ENCODE measurements at places on chromosomes 7 and 10.

GRCh38 chr10:124736491-124737136 is 7.6 kb downstream of the FAM53B start:
- DNase-seq = no peak

DNA sequence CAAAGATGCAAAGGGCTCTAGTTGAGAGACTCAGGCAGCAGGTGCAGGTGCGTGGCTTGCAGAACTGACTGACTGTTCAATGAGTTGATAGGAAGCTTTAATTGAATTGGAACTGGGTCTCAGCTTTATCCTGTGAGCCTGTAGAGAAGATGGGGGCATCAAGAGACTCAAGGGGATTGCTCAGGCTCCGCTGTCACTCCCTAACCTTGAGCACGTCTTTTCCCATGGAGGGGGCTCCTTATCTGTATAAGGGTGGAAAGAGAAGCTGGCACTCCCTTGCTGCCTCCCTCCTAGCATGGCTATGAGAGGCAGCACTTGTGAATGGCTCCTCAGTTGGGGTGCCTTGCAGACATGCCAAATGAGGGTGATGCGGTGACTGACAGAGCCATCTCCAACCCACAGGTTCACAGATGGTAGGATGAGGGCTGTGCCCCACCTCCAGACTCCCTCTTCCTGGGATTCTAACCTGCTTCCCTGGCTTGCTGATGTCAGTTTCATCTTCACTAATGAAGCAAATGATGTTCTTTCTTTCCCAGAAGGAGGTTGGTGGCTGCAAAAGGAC is 12.4 kb upstream of the PLEKHA1 start:
- no peak for DNase-seq

DNA sequence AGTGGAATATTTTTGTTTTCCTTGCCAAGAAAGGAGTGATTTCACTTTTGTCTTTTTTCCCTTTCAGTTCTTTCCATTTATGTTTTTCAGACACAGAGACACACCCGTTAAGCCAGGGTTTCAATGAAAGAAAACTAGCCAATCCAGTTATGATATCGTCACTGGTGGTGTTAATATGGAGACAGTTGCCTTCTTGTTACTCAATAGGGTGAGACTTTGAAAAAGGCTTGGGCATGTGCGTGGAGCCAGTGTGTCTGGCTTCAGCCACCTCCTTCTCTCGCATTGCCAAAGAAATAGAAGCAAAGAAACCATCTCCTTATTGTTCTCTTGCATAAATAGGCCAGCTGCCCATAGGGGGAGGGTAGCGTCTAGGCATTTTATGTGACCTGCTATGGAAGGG is 84.1 kb upstream of the DLX6 start:
- DNase-seq = no peak

GRCh38 chr7:5397736-5398135 is 25.9 kb downstream of the TNRC18 start:
- no peak for DNase-seq

GRCh38 chr7:130948822-130949221 is 214.8 kb upstream of the KLF14 start:
- DNase-seq = no peak

DNA sequence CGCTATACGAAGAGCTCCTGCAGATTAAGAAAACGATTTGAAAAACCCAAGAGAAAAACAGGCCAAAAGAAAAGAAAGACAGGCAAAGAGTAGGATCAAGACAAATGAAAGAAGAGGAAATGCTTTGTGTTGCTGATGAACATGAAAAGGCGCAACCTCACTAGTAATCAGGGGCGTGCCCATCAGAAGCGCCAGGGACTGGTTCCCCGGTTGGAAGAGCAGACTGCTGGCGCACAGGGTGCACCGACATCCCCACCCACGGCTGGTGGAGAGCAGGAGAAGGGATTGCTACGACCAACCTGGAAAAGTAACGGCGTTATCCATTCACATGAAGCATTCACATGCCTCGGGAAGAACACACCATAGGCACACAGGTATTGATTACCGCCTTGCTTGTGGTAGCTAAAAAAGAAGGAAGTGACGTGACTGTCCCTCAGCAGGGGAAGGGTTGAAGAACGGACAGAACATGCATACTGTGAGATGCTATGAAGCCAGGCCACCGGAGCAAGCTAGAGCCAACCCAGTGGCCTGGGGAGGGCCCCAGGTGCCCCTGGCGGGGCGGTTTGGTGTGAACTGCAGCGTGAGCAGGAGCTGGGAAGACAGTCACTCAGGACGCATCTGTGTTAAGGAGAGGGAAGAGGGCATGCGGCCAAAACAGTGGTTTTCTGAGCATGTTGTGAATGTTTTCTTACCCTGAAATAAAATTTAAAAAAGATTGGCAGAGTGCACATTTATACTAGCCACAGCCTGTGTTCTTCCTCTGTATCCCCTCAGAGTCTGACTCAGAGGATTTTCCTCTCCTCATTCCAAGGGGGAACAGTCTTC is 18.3 kb downstream of the AGAP3 start:
- DNase-seq = no peak

DNA sequence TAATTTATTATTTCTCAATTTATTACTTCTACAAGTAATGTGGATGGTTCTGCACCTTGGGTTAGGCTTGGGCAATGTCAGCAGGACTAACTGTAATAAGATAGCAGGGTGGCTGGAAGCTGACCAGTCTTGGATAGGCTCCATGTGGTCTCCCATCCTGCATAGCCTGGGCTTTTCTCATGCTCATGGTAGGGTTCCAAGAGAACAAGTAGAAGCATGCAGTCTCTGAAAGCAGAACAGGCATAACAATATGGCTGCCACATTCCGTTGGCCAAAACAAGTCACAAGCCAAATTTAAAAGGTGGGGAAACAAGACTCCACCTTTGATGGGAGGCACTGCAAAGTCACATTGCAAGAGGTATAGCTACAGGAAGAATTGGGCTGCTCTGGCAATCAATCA is 98.6 kb upstream of the MDFIC start:
- DNase-seq = no peak

GRCh38 chr10:11091517-11092102 is 73.9 kb downstream of the CELF2 start:
- no peak for DNase-seq

GRCh38 chr7:68699090-68699711 is 899.1 kb upstream of the AUTS2 start:
- DNase-seq = no peak

GRCh38 chr10:96153070-96153469 is 23.0 kb downstream of the ZNF518A start:
- no peak for DNase-seq

GRCh38 chr7:4784799-4785198 is 9.4 kb downstream of the AP5Z1 start:
- no peak for DNase-seq

DNA sequence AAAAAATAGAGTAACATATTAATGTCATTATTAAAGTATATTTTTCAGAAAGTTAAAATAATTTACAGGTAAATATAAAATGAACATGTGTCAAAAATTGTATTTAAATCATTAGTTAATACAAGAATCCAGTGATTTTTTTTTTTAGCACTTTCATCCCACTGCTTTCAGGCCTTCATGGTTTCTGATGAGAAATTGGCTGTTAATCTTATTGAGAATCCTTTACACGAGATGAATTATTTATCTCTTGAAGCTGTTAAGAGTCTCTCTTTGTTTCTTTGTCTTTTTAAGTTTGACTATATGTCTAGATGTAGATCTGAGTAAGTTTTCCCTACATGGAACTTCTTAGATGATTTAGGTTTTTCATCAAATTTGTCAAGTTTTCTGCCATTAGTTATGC is 578.5 kb upstream of the KCND2 start:
- no peak for DNase-seq

DNA sequence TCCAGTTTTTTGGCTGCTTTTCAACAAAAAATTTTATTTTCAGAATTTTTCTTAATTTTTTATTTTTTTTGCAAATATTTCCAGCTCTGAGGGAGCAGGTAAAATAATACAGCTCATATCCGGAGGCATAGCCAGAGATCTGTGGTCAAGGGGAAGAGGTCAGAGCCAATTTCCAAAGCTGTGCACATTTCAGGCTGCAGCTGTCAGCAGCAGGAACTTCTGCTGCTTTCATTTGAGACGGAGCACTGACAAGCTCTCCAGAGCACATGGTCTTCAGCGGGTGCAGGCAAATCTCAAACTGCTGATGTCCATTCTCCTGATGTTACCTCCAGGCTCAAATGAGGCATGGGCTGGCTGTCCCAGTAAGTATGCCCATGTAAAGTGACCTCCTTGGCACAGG is 31.1 kb downstream of the SLC26A4 start:
- DNase-seq = no peak

GRCh38 chr7:2719007-2719406 is 31.0 kb downstream of the AMZ1 start:
- peak; percentile 40 for DNase-seq

- DNase-seq = no peak
Observed at GRCh38 chr10:99850767-99851340, 68.4 kb downstream of the ABCC2 start.

- DNase-seq = peak; percentile 0
Observed at GRCh38 chr10:117830787-117831212, 215.9 kb downstream of the RAB11FIP2 start.

DNA sequence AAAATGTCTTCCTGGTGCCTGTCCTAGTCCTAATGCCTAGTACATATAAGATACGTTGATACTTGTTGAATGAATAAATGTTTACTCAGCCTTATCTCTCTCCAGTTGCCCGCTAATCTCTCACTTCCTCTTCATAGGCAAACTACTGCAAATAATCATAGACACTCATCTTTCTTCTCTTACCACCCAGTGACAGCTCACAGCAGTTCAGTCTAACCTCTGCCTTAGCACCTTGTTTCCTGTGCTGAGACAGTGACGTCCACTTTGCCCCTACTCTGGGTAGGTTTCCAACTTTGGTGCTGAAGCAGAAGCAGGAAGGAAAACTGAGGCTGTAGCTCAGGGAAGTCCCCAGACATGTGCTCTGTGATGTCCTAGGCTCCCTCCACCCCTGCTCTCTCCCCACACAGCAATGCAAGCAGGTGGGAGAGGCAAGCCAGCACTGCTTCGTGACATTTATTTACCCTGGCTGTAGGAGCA is 45.5 kb upstream of the RHOBTB1 start:
- DNase-seq = no peak

DNA sequence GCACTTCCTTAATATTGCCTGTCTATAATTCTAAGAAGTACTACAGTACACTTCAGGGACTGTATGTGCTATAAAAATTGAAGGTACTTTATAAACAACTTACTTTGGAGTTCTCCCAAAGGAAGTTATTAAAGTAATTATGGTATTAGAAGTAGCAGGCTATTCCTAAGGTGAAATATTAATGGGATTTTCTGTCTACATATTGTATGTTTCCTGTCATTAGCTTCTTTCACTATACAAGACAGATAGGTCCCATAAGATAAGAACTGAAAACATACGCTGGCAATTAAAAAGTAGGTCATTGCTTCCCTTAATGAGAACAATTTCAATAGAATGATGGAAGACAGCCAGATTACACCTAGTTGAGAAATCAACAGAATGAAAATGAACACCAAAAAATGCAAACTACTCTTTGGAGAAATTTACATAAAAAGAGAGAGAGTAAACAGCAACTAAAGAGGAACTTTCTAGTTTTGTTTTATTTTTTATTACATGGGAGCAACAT is 147.0 kb downstream of the HBP1 start:
- DNase-seq = no peak

GRCh38 chr7:78333530-78334425 is 535.2 kb downstream of the PHTF2 start:
- no peak for DNase-seq

DNA sequence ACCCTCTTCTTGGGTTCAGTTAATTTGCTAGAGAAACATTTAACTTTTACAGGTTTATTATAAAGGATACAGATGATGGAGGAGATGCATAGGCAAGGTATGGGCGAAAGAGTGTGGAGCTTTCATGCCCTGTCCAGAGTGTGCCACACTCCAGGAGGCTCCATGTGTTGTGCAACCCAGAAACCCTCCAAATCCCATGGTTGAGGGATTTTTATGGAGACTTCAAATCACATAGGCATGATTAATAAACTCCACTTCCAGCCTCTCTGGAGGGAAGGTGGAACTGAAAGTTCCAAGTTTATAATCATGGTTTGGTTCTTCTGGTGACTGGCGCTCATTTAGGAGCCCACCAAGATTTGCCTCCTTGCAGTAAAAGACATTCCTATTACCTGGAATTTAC is 159.9 kb downstream of the PHTF2 start:
- no peak for DNase-seq

DNA sequence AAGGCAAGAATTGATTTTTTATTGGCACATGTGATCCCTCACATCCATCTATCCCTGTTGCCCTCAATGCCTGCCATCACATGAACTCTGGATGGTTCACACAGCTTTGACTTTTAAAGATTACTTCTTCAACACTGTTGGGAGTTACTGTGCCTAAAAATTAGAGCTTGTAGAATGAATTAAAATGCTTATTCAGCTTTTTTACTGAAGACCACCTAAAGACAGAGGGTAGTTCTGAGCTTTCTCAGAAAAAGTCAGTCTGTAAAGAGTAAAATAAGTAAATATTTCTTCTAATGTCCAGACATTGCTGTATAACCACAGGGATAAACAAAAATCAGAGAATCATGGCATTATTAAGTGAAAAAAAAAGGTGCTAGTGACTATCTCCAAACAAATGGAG is 93.3 kb upstream of the CSTF2T start:
- DNase-seq = no peak

DNA sequence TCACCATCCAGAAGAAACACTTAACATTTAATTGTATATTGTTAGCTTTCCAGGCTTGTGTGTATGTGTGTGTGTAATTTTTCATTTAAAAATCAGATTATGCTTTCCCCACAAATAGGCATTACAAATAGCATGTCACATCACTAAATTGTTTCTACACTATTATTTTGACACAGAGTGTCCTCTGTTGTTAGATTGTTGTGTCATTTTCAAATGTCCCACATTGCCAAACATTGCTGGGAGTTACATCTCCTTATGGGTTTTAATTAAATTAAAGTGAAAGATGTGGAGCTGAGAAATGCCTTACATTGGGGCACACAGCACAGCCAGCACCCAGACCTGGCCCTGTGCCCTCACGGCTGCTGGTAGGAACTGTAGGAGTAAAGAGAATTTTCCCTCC is 295.6 kb downstream of the ZEB1 start:
- DNase-seq = no peak

DNA sequence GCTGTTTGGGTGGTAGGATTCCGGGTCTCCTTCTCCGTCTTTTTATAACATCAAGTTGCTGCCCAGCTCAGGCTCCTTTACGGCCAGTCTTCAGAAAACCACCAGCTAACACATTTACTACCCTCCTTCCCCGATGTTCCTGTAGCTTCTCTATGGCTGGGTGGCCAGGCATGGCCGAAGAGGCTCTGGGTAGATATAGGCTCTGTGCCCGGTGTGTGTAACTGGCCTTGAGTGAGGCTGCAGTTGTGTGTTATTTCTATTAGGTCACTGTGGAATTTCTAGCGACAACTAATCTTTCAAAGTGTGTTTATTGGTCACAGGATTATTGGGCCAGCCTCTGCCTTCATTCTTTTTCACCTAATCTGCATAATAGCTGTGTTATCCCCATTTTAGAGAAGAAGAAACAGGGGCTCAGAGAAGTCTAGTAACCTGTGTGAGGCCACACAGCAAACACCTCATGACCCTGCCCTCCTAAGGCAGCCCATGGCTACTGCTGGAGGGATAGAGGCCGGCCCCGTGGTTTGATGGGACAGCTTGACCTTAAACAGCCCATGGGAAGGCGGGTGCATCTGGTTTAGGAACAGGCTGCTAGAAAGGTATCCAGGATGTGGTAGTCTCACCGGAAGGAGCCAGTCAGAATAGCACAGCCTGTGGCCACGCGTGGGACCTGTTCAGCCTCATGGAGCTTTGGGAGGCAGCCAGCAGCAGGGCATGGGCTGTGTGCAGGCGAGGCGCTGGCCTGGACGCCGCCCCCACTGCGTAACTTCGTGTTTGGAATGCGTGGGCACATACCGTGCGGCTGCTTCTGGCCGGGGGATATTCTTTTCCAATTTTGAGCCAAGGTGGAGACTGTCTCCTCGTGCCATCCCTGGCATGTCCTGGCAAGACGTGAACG is 29.7 kb downstream of the HTRA1 start:
- no peak for DNase-seq

All from stimulated activated CD4-positive, alpha-beta T cell treated with anti-CD3 and anti-CD28 coated beads, Interleukin-2, amount 100 ng/mL, for 4 hours (primary cell).